ENCODE measurements at places on chromosomes 3 and 15.

- DNase-seq = no peak
Observed at GRCh38 chr15:96390986-96391385, 60.5 kb downstream of the NR2F2 start.

DNA sequence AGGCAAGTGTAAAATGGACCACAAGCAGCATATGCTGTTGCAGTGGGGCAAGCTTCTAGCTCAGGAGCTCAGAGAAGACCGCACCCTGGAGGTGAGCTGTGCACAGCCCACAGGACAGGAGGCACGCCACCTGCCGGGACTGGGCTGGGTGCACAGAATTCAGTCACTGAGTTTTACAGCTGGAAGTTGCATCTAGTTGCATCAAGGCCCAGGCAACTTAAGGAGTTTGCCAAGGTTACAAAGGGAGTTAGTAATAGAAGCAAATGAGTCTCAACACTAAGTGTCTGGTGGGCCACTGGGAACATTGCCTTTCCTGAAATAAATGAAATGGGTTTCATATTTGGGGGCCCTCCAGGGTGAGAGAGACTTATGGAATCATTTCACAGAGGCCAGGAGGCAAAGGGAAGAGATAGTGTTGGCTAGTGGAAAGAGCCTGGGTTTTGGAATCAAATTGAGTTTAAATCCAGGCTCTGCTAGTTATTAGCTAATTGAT, 36.0 kb upstream of the TIMP4 start:
- no peak for DNase-seq

- no peak for DNase-seq
Observed at GRCh38 chr3:56131974-56132590, 336.2 kb downstream of the ERC2 start.

GRCh38 chr3:176988795-176989194, 208.5 kb downstream of the TBL1XR1 start:
- DNase-seq = no peak

- DNase-seq = no peak
Observed at GRCh38 chr3:189778340-189778950, 147.3 kb downstream of the TP63 start.

DNA sequence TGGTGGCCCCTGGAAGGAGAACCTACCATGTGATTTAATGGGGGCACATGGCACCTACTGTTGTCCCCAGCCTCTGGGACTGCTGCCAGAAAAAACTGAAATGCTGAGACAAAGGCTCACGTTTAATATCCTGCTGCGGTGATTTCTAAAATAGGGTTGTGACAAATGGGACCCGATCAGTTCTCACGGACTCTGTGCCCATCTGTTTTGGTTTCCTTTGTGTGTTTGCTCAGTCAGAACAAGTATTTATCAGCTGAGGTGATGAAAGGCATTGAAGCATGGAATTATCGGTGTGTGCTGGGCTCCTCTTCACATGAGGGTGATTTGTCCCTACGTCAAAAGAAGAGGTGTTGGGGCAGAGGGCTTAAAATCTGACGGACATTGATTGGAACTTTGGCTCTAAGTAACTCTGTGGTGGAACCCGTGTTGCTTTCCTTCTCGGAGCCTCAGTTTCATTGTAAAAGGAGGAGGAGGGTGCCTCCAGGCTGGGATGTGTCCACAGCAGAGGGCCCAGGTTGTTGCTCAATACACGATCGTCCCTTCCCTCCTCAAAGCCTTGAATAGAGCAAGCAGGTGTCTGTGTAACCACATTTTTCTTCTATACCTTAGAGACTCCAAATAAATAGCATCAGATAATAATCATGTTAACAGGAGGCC, 283.3 kb upstream of the RGMA start:
- DNase-seq = no peak

GRCh38 chr3:111165411-111165810, 93.8 kb downstream of the NECTIN3 start:
- DNase-seq = no peak

- DNase-seq = no peak
Observed at GRCh38 chr15:43256341-43256740, 10.4 kb downstream of the TGM5 start.

- DNase-seq = no peak
Observed at GRCh38 chr15:101127506-101128076, 124.3 kb downstream of the CHSY1 start.

- no peak for DNase-seq
Observed at GRCh38 chr3:127439621-127440020, 150.9 kb downstream of the TPRA1 start.

GRCh38 chr15:64597477-64597822, 137.1 kb downstream of the ZNF609 start:
- no peak for DNase-seq

DNA sequence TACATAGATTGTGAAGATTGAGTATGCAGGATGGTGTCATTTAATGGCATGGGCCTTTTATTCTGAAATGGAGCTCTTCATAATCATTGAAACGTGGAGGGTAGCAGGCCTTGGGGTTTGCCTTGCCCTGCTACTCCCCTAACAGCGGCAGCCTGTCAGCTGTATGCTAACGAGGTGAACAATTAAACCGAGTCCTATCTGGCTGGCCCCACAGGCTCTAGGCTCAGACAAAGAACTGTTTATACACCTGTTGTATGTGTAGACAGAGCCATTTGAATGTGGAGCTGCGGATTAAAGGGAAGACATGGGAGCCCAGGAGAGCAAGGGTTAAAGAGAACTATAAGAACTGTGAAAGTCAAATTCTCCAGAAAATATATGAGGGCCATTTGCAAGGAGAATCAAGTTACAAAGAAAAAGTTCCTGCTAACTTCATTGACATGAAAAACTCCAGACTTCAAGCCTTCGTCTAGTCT, 116.7 kb upstream of the CGNL1 start:
- no peak for DNase-seq

GRCh38 chr3:45972534-45973402, 22.9 kb downstream of the FYCO1 start:
- DNase-seq = no peak

DNA sequence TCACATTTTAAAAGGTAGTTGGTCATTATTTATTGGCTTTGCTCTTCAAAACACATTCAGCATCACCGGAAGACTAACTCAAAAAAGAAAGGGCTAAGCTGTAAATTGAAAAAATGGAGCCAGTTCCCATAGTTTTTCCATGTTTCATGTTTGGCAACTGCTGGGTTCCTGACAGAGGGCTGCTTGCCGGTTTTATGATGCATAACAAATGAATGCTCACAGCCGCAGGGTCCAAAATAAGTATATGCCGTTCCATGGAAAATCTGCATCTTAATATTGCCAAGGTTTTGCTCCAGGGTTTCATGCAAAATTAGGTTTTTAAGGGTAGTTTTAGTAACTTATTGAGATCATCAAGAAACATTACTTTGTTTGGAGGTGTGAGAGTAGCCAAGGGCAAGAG, 15.8 kb downstream of the SLC12A1 start:
- no peak for DNase-seq

DNA sequence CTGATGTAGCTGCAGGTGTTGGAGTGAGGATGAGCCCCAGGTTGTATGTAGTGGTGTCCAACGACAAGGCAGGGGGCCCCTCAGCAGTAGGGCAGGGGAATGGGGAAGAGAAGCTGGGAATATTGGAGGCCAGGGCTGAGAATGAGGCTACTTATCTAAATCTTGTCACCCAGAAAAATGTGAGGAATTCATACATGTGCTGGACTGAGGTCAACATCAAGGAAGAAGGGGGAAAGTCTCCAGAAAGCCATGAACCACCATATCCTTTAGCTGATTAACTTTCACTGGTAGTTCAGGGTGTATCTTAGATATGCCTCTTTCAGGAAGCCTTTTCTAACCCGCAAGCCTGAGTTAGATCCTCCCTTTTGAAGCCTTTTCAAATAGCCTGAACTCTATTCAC, 22.6 kb upstream of the FSTL1 start:
- no peak for DNase-seq

DNA sequence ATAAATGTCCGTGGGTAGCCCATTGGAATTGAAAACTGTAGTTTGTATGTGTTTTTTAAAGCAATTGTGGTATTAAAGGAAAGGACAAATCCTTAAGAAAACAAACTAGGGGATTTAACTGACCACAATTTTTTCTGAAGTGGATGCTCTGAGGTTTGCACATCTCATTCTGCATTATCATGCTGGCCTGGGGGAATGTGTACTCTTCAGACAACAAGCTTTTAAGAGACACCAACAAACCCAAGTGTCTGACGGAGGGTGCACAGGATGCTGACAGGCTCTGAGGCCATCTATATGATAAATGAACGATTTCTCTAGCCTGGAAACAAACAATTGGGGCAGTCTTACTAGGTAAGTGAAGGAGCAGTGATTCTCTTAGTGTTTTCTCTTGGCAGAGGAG, 9.1 kb downstream of the LINS1 start:
- DNase-seq = no peak

DNA sequence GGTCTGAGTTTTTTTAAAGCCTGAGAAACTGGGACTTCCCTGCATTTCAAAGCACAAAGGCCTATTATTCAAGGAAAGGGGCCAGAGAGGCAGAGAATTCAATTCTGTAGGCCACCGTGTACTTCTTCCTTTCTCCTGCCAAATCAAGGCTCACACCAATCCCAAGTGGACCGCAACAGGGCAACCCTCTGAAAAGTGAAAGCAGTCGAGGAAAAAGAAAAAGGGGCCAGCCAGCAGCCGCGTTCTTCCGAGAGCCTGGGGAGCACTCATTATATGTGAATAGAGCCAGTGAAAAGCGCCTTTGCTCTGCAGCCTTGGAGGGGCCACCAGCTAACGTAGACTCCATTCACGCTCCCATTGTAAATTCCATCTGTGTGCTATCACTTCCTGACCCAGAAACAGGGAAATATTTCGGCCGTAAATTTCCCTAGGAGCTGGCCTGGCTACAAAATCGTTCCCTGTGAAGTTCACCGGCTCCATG, 45.9 kb upstream of the THUMPD3 start:
- DNase-seq = no peak

GRCh38 chr3:130929804-130930203, 35.9 kb downstream of the ATP2C1 start:
- DNase-seq = no peak

DNA sequence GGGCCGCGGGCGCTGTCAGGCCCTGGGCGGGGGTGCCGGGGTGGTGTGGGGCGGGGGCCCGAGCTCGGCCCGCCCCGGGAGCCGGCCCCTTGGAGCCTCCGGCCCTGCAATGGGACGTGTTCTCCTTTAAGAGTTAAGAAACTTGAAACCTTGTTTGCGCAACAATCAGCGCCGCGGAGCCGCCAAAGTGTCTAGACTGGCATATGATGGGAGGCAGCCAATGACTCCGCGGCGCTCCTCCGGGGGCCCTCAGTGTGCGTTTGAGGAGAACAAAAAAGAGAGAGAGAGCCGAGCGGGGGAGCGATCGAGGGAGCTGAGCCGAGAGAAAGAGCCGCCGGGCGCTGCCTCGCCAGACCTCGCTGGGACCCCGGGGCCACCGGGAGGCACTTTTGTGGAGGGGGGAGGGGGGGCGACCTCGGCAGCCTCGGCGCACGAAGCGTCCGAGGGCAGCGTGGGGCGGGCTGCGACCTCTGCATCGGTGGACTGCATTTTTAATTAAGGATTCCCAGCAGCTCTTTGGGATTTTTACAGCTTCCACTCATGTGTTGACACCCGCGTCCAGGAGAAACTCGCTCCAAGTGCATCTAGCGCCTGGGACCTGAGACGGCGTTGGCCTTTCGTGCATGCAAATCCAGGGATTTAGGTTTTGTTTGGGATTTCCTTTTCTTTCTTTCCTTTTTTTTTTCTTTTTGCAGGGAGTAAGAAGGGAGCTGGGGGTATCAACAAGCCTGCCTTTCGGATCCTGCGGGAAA, at the start of gene SMAD6:
TSS of gene SMAD6 (plus strand) at position 202 of the 752 bp plus-strand sequence. CDS start 1,023 bp downstream, outside the sequence.
- DNase-seq = peak; percentile 65

DNA sequence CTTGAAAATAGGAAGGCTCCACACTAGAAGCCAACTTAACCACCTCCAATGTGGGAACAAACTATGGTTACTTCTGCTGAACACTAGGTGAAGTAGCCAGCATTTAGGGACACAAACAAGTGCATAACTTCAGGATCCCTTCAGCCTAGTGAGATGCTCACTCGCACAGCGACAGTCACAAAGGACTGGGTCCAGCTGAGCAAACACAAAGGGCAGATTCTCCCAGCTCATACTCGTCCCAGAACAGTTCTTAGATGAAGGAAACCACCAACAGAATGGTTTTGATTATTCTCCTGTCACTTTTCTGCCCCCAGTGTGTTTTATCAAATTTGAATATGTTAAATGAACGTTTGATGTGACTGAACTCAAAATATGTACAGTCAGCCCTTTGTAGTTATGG, 201.6 kb downstream of the KCNAB1 start:
- DNase-seq = no peak

GRCh38 chr3:56935811-56936210, 124.7 kb upstream of the SPATA12 start:
- DNase-seq = no peak

GRCh38 chr3:117881210-117881609, 1153.4 kb downstream of the IGSF11 start:
- DNase-seq = no peak

DNA sequence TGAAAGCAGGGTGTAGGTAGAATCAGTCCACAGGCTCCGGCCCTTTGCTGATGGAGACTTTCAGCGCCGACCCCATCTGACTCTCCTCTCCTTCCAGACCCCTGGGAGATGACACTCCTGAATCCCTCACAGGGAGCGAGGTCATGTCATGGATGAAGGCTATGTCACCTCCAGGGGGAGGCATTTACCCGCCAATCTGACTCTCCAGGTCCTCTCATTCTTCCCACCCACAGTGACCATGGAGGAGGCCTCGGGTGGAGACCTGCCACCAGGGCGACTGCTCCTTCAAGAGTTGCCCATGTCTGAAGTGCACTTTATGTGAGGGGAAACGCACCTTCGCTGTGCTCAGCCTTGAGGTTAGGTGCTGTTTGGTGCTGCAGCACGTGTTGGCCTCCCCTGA, 112.7 kb downstream of the KLF13 start:
- no peak for DNase-seq

GRCh38 chr3:116247605-116248004, 197.7 kb downstream of the LSAMP start:
- no peak for DNase-seq

Data from T-helper 1 cell (primary cell).